Effector memory CD8-positive, alpha-beta T cell (primary cell): ENCODE measurements at places on chromosomes 3 and 15.

- DNase-seq, result no peak
These were observed 88.8 kb downstream of the IGSF11 start for GRCh38 chr3:118945834-118946233.

- no peak for DNase-seq
These were observed 436.8 kb downstream of the MFSD1 start for GRCh38 chr3:159238646-159239045.

GRCh38 chr3:123783050-123783689 is 101.0 kb downstream of the MYLK start:
- DNase-seq, result no peak

DNA sequence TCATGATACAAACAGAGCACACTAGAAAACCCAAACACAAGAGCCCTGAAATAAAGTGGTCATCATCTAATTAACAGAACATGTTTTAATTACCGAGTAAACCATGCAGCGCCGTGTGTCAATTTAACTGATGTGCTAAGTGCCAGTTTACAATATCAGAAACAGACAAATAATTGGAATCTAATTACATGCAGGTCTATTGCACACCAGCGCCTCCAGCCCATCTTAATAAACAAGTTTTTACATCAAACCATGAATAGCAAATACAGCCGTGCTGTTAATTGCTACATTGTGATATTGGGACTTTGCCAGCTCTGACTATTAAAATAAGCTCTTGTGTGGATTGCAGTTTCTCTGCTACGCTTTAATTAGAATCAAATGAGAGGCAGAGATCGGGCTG is 510.2 kb upstream of the MDFIC2 start:
- DNase-seq, result no peak

DNA sequence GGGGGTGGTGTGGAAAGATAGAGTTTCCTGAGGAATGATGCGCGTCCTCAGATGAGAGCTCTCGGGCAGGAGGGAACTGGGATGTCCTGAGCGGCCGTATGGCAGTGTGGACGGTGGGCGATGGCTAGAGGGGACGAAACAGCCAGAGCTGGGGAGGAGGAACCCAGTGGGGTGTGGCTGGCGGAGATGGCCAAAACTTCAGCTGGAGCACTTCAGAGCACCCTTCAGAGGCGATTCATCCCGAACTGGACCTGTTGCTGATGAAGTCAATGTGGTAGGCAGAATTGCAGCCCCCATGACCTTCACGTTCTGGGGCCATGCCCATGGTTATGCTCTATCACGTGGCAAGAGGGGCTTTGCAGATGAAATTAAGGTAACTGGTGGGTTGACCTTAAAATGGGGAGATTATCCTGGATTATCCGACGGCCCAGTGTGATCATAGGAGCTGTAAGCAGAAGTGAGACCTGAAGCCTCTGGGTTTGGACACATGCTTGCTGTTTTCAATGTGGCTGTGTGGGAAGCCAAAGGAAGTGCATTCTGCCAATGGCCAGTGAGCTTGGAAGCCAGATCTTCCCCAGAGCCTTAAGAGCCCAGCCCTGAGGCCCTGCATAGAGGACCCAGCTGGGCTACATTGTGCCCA is 52.3 kb downstream of the ATP1B3 start:
- DNase-seq, result no peak
